ENCODE measurements at places on chromosomes 12 and 14.

- peak; percentile 51 for DNase-seq
Observed at GRCh38 chr14:39432619-39433451, 602 bp upstream of the FBXO33 start.

DNA sequence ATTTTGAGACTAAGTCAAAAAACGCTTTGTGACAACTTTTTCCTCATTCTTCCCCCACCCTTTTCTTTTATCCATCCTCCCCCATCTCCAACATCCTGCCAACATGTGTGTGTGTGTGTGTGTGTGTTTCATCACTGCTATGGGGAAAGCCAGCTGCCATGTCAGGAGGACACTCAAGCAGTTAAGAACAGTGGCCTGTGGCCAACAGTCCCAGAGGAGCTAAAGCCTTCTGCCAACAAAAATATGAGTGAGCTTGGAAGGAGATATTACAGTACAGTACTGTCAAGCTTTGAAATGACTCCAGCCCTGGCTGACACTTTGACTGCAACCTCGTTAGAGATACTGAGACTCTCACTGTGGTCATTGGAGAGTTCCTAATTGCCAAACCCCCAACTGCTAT, 5.0 kb upstream of the CSRP2 start:
- DNase-seq = no peak

DNA sequence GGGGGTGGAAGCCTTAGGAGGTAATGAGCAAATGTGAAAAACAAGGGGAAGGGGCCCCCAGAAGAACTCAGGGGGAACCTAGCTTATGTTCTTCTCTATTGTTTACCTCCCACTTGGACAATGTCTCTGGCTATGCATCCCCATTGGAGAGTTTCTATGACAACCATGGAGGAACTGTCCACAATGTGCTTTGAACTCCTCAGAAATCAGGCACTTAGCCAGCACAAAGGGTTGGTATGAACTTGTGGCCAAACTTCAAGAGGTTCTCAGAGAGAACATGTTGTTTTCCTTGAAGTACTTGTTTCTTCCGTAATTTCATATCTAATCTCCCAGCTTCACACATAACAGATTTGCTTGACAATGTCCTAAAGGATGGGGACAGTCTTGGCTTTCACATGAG, 202.8 kb upstream of the PELI2 start:
- DNase-seq = no peak

DNA sequence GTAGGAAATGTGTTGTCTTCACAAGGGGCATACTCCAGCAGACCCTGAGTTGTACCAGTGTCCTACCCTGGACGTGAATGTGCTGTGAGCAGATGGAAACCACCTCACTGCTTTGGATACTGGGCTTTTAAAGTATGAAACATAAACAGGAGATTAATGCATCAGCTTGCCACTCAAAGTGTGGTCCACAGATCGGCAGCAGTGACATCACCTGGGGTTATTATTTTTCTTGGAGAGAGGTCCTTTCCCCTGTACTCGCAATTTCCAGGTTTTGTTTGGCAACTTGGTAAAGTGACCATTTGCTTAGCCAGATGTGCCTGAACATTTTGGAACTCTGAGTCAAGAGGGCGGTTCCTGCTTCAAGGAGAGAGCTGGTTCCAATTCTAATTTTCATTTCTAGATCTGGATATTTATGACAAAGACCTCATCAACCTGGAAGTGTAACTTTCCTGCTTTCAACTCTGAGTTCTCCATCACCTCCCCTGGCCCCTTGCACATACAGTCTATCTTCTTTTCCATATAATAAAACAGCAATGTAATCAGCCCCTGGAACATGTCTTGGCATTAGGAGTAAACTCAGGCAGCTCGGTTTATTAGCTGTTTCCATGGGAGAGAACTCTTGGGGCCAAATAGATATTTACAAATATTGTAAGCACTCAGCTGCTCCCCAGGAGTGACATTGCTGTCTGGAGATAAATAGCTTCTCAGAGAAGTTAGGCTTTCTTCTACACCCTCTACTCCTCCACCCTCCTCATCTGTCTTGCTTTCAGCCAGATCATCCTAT, 237.0 kb upstream of the TBX3 start:
- DNase-seq = no peak

GRCh38 chr12:75656648-75657047, 145.2 kb upstream of the KRR1 start:
- DNase-seq = no peak

DNA sequence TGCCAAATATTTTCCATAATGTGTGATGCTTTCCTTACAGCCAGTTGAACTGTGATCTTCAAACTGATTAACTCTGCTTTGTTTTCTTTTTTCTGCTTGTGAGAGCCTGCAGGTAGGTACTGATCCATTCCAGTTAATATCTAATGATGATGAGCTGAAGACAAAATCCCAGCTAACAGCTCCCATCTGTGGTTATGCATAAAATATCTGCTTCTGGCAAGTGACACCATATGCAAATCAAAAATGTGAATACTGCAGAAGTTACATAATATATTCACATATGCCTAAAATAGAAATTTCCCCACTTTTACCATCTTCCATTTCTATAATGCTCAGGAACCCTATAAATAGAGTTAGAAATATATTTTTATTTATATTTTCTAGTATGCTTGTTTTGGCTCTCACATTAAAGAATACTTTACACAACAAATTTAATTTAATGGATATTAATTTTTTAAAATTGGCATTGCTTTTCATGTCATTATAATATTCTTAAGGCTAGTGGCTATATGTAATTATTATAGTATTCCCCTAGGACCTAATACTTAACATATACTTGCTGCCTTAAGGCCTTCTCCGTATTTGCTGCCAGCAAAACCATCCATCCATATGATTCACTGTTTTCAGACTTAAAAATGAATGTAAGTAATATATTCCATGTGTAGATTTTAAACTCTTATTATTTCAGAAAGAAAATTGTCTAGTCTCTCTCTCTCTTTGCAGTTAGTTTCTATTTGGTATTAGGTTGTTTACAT, 83.8 kb downstream of the CCER1 start:
- no peak for DNase-seq

DNA sequence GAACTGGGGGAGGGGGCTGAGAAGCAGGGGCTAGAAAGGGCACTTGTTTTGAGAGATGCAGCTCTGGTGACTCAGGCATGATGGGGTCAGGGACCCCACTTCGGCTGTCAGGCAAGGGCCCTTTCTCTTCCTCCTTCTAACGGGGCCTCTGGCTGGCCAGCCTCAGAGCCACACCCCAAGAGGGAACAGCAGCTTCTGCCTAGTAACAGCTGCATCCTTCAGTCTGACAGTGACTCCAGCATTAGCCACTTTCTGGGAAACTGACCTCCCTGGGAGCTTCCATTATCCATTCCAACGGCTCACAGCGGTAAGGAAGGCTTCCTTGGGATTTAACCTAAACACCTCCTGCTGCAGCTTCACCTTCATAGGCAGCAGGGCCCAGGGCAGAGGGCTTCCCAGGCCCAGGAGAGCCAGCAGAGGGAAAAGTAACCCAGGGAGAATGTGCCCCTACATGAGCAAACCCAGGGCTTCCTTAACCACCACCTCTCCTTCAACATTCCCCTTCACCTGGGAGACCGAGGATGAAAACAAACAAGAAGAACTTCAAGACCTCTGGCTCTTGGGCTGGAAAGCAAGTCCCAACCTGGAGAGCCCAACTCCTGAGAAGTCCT, 2.7 kb downstream of the NCKAP5L start:
- no peak for DNase-seq

DNA sequence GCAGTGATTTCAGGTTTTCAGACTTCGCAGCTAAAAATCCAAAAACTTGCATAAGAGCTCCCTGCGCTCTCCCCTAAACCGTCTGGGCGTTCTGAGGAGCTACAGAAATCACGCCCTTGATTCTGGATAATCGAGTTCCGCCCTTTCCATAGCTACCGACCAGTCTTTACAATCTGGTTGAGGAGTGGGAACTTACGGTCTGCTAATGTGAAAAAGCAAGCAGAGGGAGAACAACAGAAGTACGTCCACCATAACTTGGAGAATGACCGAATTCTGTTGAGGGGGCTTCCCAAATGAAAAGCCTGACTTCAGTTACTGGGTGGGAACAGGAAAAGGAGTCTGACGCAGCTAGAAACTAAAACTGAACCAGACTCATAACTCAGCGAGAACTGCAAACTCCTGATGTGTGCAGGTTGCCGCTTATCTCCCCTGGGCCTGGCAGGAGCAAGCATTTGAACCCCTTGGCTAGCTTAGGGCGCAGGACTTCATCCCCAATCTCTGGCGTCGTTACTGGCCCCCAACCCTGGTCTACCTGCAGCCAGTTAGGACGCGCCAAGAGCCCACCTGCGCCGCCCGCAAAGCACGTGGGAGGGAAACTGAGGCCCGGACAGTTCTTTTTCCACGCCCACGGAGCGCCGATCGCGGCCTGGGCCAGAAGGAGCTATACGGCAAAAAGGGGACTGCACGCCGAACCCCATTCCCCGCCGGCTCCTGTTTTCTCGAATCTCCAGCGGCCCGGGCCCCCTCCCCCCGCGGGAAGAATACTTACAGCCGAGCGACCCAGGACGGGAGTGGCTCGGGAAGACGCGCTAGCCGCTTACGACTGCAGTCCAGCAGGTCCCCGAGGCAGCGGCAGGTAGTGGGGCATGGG, 838 bp downstream of the LRIG3 start:
- DNase-seq = no peak

- DNase-seq = peak; percentile 56
Observed at GRCh38 chr14:73758392-73759182, 44.4 kb upstream of the PNMA1 start.

DNA sequence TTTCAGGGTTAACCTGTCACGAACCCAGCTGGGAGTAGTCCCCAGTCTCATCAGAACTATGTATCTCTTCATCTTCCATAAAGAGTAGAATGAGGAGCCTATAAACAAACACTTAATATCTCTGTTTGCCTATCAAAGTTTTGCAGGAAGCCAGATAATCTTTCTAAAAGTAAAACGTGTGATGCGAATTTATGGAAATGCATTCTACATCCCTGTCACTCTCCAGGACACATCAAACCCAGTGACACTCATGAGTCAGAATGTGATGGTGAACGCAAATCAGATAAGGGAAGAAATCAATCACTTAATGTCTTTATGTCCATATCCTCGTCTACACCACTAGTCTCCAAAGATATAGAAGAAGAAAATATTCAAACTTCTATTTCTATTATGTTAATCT, 37.4 kb downstream of the RERG start:
- no peak for DNase-seq

- DNase-seq = no peak
Observed at GRCh38 chr14:100223332-100224201, 15.4 kb upstream of the YY1 start.

GRCh38 chr14:42353315-42353714, 746.6 kb downstream of the LRFN5 start:
- DNase-seq = no peak

DNA sequence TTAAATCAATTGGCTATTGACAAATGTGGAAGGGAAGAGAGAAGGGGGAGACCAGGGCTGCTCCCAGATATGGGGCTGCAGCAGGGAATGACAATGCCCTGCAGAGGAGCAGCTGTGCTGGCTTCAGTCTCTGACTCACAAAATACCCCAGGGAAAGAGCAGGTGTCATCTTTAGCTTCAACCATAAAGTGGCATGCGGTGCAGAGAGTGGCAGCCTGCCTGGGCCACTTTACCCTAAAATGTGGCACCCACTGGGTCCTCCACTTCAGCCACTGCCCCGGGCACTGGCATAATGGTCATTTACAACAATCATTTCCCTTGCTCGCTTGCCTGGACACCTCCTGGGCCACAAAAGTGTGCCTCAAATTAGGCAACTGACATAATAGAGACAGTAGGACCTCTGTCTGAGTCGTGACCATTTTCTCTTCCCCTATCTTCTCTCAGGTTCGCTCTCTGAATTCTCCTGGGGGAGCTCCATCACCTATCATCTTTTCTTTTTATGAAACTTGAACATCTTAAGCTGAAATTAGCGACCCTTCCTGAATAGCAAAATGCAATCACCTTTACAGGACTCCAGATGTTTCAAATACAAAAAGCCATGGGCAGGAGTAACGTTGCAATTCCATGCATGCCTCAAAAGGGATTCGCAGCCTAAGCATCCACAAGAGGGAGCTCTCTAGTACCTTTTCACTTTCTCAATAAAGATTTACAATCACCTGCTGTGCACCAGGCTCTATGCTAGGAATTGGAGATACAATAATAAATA, 179.9 kb upstream of the ATF7IP start:
- no peak for DNase-seq

DNA sequence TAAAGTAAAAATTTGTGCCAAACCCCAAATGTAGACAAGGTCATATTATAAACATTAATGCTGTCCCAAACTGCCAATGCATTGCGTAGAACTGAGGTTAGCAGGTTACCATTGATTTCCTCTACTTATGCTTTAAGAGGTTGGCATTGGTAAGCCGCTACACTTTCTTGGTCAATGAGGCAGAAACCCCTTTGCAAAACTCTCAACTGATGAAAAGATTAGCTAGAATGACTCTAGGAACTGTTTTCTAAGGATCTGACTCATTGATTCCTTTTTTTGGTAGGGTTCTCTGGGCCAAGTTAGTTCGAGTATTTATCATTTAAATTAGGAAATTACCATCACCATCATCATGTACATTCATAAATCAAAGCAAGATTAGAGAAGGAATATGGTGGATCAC, 44.6 kb downstream of the HMGA2 start:
- DNase-seq = no peak

- DNase-seq = no peak
Observed at GRCh38 chr14:35506927-35507326, 27.0 kb upstream of the INSM2 start.

GRCh38 chr12:26746121-26746714, 86.8 kb downstream of the ITPR2 start:
- no peak for DNase-seq

GRCh38 chr12:19695244-19696098, 256.2 kb downstream of the AEBP2 start:
- DNase-seq = no peak

DNA sequence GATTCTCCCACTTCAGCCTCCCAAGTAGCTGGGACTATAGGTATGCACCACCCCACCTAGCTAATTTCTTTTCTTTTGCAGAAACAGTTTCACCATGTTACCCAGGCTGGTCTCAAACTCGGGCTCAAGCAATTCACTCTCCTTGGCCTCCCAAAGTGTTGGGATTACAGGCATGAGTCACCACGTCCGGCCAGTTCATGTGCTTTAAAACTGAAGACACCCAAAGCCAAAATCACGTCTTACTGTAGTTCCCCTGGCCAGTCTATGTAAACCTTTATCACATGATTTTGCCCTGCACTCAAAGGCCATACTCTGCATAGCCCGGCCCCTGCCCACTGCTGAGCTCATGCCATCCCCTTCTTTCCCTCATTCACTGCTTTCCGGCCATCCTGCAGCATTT, 4.5 kb downstream of the ALKBH2 start:
- DNase-seq = no peak

DNA sequence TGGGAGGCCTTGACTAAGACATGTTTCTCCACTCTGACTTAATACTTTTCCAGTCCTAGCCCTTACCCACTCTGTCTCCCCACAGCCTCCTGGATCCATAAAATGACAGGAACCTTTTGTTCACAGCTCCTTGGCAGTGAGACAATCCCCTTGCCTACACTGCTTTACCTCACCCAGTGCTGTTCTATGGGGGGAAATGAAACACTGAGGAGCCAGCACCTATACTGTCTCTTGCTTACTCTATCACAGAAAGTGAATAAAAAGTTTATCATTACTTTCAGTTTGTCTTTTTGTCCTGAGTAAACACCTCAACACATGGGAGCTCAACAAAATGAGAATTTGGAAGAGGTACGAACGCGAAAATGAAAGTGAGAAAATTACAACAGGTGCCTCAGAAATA, 127.2 kb upstream of the DAAM1 start:
- no peak for DNase-seq

GRCh38 chr12:74732164-74732784, 194.6 kb downstream of the ATXN7L3B start:
- DNase-seq = no peak
